ENCODE measurements at places on chromosomes 6 and 20.

- no peak for DNase-seq
Observed at GRCh38 chr6:154960299-154960843, 34.7 kb upstream of the TIAM2 start.

- no peak for DNase-seq
Observed at GRCh38 chr6:132246632-132247270, 154.5 kb downstream of the MOXD1 start.

DNA sequence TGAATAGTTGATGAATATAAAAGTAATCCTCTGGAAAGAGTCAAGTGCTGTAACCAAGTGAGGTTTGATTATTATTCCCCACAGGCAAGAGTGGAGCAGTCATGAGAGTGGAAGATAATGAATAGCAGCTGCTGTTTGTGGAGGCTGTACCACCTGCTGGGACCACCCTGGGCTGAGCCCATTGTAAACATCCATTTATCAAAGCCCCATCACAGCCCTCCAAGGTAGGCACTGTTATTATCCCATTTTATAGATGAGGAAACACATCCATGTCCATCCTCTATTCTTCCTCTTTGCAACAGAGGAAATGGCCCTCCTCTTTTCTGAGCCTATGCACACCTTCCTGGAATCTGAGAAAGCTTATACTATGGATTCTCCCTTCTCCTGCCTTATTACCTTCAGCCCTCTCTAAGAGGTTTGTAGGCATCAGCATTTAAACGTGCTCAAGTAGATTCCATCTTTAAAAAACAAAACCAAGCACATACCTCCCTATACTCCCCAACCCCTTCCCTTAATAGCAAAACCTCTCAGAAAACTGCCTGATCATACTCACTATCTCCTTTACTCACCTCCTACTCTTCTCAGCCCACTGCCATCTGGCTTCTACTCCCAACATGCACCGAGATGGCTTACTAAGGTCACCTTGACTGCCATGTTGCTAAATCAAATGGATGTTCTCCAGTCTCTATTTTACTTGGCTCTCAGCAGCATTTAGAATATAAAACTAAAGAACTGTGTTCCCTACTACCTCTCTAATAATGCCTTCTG, 37.1 kb downstream of the CDH22 start:
- no peak for DNase-seq

DNA sequence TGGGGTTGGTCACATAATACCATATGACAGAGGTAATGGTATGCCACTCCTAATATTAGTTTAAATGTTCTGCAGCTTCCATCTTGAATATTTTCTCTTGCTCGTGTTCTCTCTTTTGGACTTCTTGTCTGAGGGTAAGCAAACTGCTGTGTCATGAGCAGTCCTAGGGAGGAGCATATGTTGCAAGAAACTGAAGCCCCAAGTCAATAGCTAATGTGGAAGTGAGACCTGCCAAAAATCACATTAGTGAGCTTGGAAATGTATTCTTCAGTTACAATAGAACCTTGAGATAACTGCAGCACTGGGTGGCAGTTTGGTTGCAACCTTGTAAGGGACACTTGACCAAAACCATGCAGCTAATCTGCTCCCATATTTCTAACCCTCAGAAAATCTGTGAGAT, 178.2 kb upstream of the IMPG1 start:
- no peak for DNase-seq

DNA sequence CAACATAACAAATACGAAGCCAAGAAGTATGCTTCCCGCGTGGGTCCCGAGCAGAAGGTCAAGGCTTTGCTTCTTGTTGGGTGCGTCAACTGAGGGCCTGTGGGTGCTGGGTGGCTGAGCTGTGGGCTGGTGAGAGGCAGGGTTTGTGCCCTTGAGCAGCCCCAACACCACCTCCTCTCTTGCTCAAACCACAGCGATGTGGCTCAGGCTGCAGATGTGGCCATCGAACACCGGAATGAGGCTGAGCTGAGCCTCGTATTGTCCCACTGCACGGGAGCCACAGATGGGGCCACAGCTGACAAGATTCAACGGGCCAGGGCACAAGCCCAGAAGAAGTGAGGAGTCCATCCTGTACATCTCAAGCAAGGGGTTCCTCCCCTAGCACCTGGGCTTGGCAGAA, 7.0 kb upstream of the PTPRA start:
- no peak for DNase-seq

Data from CD8-positive, alpha-beta memory T cell (primary cell).